ENCODE measurements at places on chromosomes 5 and 9.

GRCh38 chr9:18296702-18297055 lies 177.3 kb upstream of the ADAMTSL1 start:
- peak; percentile 37 for DNase-seq

DNA sequence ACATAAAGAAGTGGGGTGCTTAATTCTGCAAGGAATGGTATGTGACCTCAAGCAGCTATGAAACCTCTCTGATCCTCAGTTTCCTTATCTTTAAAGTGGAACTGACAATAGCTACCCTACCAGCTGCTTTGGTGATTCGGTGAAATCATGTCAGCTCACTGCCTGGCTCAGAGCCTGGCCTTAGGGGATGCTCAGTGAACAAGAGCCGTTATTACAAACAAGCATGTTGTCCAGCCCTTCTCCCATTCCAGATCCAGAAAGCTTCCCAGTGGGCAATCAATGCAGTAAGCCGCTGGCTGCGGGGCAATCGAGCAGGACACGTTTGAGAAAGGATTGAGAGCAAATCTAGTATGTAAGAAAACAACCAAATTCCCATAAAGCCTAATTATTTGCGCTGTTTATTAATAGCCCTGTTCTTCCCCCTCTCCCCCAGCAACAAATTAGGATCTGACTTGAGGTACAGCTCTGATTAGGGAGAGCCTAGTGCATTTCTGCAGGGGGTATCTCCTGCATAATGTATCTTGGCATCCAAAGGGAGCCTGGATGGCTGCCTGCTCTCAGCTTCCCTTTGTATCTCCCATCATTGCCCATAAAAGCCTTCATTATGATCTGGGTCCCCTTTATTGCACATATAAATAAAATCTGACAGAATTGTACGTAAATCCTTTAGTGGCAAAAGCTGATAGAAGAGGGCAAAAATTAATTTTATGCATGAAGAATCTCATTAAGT lies 371.4 kb downstream of the TMEM232 start:
- DNase-seq: no peak

DNA sequence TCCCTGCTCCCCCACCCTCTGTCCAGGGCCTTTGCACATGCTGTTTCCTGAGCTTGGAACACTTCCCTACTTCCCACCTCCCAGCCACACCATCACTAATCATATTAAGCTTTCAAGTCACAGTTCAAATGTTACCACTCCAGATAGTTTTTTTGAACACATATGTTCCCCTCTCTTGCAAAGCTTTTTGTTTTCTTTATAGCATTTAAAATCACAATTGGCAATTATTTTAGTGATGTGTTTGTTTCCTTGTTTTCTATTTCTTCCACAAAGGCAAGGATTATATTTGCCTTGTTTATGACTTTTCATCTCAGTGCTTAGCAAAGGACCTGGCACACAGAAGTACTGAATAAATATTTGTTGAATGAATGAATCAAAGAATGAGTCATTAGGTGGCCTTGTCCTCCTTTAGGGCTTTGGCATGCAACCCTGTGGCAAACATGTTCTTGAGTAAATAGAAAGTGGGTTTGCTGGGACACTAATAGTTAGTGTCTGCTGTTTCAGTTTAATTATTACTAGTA lies 386.8 kb downstream of the FGF10 start:
- DNase-seq: peak; percentile 17

DNA sequence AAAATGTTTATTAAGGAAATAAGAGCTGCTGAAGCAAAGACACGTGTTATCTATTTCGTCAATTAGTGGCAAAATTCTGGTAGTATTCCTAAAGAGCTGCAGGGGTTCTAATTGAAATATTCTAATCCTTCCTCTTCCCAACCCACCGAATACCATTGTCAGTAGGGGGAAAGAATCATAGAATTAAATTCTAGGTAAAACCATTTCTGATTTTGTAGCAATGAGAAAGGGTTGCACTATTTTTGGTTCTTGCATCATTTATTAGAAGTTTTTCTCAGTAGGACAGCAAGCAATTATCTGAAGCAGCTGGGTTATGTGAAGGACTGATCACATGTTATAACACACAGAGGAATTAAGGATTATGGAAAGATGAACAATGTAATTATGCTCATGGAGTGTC lies 80.3 kb upstream of the SEMA6A start:
- no peak for DNase-seq

- DNase-seq: no peak
Measured at GRCh38 chr9:6870650-6871477, 113.1 kb downstream of the KDM4C start.

- no peak for DNase-seq
Measured at GRCh38 chr5:91840412-91840811, 457.3 kb upstream of the ARRDC3 start.

DNA sequence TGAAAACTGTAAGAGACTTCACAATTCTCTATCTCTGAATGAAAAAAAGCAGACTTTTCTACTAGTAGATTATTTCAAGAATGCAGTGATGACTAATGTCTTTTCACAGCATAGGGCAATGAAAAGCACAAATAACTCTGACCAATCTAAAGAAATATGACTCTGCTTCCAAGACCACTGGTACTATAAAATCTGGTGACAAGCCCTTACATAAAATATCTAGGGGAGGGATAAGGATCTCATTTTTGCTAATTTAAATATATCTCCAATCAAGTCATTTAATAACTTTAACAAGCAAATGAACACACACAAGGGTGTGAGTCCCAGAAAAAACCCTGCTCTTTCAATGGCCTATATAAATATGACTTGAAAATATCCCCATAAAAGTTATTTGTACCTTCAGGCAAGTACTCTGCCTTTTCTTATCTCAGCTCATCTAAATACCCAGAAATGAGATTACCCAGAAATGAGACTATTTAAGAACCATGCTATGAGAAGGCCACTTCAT lies 105.2 kb downstream of the GNAQ start:
- DNase-seq: peak; percentile 71

GRCh38 chr5:177276886-177277285 lies 26.6 kb downstream of the RAB24 start:
- DNase-seq: no peak

DNA sequence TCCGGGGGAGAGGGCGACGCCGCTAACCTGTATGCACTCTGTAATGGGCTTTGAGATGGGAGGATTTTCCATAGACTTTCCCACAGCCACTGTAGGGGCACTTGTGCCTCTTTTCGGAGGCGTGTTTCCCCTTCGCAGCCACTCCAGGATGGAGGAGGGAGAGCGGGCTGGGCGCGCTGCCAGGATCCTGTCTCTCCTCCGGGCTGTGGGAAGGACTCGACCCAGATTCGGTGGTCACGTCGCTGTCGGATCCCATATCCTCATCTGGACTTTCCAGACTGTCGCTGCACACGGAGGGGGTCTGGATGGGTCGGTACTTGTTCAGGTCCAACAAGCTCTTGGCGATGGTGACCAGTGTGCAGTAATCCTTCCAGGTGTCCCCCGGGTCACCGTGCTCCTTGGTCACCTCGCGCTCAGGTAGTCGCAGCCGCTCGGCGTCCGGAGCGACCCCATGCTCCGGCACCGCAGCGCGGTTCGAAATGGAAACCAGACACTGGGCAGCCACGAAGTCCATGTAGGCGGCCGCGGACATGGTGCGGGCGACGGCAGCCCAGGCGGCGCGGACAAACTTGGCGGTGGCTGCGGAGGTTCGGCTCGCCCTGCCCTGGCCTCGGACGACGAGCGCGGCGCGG lies 1.5 kb downstream of the KLF9 start:
- peak; percentile 85 for DNase-seq

DNA sequence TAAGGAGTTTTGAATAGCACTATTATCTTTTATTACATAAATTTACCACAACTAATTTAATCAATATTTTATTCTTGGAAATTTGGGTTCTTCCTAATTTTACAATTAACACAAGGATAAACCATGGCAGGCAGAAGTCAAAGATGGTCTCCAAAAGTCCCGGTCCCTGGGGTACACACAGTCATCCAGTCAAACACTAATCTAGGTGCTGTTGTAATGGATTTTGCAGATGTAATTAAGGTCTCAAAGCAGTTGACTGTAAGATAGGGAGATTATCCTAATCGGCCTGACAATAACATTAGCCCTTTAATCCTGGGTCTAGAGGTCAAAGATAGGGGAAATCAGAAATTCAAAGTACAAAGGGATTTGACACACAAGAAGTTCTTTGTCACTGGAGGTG lies 57.5 kb upstream of the HTR1A start:
- DNase-seq: no peak

DNA sequence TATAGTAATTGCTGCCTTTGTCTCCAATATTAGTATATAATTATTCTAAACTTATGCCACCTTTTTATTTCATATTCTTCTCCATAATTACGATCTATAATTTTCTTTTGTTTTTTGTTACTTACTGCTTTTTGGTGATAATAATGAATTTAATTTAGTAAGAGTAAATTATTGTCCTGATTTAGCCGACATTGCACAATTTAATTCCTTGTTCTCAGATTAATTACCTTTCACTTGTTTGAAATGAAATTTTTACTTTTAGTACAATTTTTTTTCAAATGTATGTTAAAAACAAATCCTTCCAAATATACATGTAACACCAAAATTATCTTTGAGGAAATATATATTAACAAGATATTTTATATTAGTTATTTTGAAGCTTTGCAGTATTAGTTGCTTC lies 163.3 kb downstream of the GIN1 start:
- DNase-seq: no peak

DNA sequence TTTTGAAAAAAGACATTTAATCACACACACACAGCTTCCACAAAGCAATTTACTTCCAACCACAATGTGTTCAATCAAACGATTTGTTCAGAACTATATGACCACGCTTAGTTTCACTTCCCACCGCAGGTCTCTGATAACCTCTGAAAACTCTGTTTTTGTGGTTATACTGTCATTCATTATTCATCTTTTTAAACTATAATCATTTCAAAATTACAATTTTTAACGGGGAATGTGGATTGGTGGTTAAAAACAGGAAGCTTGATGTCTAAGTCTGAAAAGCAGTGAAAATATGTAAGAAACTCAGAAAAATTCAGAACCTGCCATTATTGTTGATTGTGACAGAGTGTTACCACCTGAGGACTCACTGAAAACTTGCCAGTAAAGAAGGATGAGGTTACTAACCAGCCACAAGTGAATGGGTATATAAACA lies 12.7 kb upstream of the TMEM174 start:
- no peak for DNase-seq

DNA sequence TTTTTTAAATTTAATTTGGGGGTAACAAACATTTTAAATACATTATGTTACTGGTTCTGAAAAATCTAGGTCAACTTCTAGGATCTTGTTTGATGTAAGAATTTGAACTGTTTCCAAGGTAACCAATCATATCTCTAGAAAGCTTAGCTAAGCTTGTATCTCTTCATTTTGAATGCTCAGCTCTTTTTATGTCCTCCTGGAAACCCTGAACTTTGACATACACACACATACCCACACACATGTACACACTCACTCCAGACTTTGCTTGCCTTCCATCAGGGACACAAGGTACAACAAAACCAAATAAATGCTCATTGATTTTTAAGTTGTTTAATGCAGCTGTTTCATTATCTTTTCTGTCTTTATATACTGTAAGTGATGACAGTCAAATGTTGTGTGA lies 178.5 kb downstream of the RAB3C start:
- DNase-seq: no peak

GRCh38 chr5:179553875-179554274 lies 3.5 kb downstream of the RUFY1 start:
- DNase-seq: peak; percentile 55

GRCh38 chr5:118544887-118545449 lies 443.4 kb downstream of the DTWD2 start:
- DNase-seq: no peak

GRCh38 chr5:135376961-135377624 lies 21.9 kb downstream of the MACROH2A1 start:
- peak; percentile 29 for DNase-seq

- DNase-seq: no peak
Measured at GRCh38 chr9:87883990-87884389, 1.3 kb downstream of the SPATA31E1 start.

- DNase-seq: peak; percentile 6
Measured at GRCh38 chr9:104025945-104026344, 68.2 kb upstream of the SMC2 start.

- no peak for DNase-seq
Measured at GRCh38 chr5:119275146-119275545, 80.7 kb upstream of the TNFAIP8 start.

DNA sequence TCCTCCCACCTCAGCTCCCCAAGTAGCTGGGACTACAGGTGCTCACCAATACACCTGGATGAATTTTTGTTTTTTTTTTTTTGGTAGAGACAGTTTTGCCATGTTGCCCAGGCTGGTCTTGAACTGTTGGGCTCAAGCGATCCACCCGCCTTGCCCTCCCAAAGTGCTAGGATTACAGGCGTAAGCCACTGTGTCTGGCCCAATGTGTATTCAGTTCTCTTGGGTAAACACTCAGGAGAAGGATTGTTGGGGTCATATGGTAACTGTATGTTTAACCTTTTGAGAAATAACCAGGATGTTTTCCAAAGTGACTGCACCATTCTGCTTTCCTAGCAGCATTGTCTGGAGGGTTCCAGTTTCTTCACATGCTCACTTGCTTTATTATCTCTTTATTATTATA lies 67.4 kb downstream of the TNPO1 start:
- no peak for DNase-seq

All from AG10803 (cell line).